ENCODE measurements at places on chromosomes 12 and 14. TPM values are rescaled to one million over a fixed set of nuclear protein-coding genes. Genes with fewer than 3 reads are reported as not detected.

GRCh38 chr12:39467432-39467870 lies 24.5 kb upstream of the KIF21A start:
- DNase-seq, result peak; percentile 13

- no peak for DNase-seq
Measured at GRCh38 chr14:105328678-105329390, 14.3 kb downstream of the PACS2 start.

KRT77 gene
- total RNA-seq, result not detected

DNA sequence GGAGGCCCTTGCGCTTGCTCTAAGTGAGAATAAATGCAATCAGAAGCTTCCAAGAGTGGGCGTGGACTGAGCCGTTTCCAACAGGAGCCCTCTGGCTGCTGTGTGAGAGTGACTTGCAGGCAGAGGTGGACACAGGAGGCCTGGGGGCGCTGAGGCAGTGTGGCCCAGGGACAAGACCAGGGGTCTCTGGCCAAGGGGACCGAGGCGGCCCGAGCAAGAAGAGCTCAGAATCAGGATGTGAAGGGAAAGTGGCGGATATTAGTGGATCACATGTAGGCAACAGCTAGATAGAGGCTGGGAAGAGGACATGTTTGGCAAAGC lies 8.6 kb downstream of the RIMBP2 start:
- no peak for DNase-seq

- DNase-seq, result no peak
Measured at GRCh38 chr14:63901434-63902085, 48.8 kb downstream of the SYNE2 start.

- no peak for DNase-seq
Measured at GRCh38 chr12:46400406-46400805, 27.8 kb upstream of the SLC38A2 start.

GRCh38 chr12:105351523-105351922 lies 21.0 kb downstream of the C12orf75 start:
- no peak for DNase-seq

DNA sequence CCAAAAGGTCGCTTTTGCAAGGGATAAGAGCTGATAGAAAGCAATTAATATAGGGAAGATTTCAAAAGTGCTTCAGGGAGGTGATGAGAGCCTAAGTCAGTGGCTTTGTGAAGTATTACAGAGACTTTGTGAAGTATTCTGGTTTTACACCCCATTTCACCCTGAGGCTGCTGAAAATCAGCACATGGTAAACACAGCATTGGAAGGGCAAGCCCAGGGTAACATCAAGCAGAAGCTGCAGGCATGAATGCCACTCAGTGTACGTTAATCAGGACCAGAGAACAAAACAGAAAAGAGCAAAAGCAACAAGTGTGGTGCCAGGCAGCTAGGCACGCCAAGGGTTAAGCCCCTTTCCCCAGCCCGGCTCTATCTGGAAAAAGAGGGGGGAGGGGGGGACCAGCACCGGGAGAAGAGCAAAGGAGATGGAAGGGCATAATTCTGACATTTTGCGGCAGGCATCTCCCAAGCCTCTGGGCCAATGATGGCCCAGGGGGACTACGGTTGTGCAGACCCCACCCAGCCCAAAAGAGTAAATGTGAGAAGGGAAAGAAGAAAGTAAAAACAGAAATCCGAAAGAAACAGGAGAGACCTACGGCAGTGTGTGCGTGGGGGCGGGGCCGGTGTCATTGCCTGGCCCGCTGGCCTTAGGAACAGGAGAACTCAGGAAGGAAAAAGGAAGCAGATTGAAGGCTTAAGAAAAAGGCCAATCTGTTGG lies 58.9 kb downstream of the DHRS2 start:
- no peak for DNase-seq

- no peak for DNase-seq
Measured at GRCh38 chr14:22303589-22304195, 285.3 kb downstream of the DAD1 start.

DNA sequence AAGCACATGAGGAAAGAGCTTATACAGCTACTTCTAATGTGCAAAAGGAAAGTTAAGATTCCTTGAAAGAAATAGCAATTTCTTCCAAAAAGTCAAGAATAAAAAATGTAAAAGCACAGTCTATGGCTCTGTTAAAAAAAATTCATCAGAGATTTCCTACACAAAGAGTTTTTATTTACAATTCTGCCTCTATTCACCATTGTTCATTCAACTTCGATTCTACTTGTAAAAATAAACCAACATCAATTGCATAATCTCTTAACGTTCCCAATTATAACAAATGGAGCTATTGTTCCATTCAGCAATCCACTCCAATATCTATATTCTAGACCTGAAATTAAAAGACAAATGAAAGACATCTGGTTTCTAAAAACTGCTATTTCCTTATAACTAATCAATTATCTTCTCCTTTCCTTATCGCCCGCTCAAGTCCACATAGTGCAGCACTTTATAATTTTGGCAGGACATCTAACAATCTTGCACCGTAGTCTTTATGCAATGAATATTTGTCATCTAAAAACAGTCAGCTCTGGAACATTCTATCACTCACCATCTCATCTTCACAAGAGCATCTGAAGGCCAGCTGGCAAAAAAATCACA lies 6.2 kb downstream of the EIF2S3B start:
- no peak for DNase-seq

DNA sequence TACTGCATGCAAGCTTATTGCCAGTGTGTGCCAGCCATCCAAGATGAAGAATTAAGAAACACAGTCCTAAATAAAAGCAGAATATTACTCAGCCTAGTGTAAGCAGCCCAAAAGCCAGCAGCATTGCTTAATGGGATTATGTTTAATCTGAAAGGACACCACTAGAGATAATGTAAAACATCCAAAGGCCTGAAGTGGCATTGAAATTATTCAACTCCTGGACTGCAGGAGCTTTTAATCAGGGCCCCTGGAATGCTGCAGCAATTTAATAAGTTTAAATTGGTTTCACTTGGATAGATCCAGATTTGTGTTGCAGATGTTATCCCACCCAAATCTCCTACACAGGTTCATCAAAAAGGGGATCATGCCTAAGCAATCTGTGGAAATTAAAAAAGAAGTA lies 193.0 kb downstream of the C12orf50 start:
- DNase-seq, result no peak

FOXA1 gene
- 0.12 TPM for total RNA-seq

- no peak for DNase-seq
Measured at GRCh38 chr14:81275305-81276072, 54.7 kb upstream of the GTF2A1 start.

GRCh38 chr14:85583380-85583779 lies 53.4 kb downstream of the FLRT2 start:
- DNase-seq, result no peak

DNA sequence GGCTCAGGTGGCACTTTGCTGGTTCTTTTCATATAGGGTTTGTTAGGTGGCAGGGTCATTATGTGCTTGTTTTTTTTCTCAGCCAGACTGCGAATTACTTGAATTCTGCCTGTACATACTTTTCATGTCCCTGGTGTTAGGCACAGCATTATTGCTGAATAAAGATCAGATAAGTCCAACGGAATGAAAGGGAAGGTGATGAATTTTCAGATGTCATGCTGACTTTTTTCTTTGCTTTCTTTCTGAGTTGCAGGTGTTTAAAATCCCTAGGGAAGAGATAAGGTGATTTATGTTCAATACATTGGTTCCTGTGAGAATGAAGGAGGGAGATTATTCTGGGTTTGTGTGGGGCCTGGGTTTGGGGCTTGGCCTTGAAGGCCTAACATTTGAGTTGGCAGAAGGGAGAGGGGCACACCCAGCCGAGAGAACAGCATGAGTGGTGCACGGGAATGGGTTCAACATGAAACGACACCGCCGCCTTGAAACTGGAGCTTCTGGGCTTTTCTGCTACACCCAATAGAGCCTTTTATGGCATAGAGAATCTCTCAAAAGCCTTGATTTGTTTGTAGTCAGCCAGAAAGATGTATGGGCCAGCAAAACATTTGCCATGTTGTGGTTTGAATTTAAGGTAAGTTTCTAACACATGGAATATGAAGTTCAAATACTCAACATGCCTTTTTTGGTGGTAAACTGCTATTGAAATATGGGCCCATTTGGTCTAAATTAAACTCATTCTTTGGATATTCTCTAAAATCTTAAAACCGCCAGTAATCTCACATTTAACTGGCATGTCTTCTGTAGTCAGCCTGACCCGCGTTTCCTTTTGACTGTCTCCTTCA lies 477.0 kb downstream of the PCNX1 start:
- no peak for DNase-seq

DNA sequence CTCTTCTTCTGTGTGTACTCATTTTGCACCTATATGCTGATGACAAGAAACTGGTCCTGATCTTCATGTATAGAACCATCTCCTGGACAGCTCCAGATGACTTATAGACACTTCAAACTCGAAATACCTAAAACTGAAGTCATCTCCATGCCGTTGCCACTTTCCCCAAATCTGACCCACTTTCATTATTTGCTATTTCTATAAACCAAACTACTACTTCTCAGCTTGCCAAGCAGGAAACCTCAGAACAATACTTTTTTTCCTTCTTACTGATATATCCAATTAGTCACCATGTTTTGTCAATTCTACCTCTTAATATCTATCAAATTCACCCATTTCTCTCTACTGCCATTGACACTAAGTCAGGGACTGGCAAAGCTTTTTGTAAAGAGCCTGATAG lies 14.8 kb downstream of the SGPP1 start:
- DNase-seq, result peak; percentile 30

Data from activated CD4-positive, alpha-beta memory T cell treated with anti-CD3 and anti-CD28 coated beads for 36 hours (primary cell).